Suprapubic skin (tissue), 4 donors: ENCODE measurements at places on chromosomes 5 and 9. TPM values are rescaled to one million over a fixed set of nuclear protein-coding genes. Genes with fewer than 3 reads are reported as not detected.
A peak's percentile ranks its signal among the peaks of the same experiment; 100 is the strongest.

The BRINP1 gene
- not detected for total RNA-seq

The ENTPD8 gene
- total RNA-seq: not detected

The UHRF2 gene
- total RNA-seq: 102 TPM

- no peak for DNase-seq
These were observed 45.1 kb downstream of the PCSK5 start for GRCh38 chr9:75935591-75935990.

- DNase-seq: no peak
These were observed 5.2 kb downstream of the RFX3 start for GRCh38 chr9:3520564-3520963.

- no peak for DNase-seq
These were observed 20.0 kb upstream of the MLANA start for GRCh38 chr9:5870691-5871090.

DNA sequence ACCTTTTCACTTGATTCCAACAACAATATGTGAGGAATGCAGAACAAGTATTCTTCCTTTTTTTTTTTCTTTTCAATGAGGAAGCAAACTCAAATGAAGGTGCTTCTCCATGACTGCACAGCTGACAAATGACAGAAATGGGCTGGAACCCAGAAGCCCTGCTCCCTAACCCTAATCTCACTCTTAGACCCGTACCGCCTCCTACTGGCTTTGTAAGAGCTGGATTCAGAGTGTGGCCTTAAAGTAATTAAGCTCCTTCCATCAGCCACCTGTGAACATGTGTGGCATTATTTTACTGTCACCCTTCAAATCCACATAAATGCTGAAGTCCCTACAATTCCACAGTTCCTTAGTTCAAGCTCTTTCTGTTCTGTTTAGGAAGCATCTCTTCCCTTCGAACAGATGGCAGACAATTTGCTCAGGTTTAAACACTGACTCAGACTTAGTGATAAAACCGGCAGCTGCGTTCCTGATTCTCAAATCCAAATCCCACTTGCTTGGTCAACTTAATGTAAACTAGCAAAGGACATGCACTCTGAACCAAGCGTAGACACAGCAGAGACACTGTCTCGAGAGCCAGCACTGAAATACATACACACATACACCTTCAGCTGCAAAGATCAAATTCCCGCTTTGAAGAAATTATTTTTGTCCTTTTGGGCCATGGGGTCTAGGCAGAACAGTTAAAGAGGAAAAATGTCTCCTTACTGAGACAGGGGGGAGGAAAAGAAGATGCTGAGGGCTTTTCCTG, 316.7 kb upstream of the TLE4 start:
- DNase-seq: no peak

DNA sequence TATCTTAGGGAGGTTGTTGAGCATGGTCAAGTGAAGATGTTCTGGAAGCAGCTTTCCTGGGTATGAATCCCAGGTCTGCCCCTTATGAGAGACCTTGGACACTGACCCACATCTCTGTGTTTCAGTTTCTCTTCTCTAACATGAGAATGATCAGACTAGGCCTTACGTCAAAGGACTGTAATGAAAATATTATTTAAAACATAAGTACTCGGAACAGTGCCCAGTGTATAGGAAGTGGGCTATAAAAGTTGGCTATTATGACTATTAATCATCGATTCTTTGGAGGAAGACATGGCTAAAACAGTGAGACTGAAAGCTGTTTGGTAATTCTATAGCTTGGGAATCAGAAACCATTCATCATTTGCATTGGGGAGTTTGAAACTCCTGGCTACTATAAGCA, 65.3 kb upstream of the MYO10 start:
- DNase-seq: no peak

DNA sequence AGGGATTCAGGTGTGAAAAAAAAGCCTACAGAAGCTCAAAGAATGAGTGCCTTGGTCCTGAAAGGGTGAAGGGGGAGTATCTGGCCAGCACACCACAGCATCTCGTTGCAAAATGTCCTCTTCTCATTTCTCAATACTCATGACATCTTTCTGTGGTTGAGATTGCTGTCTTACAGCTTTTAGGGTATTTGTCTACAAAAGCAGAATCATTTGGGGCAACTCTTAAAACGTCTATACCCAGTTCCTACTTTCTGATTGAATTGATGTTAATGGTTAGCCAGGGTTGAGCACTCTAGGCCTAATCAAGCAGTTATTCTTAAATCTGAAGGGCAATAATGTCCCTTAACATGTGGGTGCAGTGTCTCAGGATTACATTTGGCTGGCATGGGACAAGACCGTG, 21.2 kb upstream of the PCSK5 start:
- DNase-seq: no peak

GRCh38 chr5:68534956-68535520, 319.5 kb downstream of the PIK3R1 start:
- no peak for DNase-seq

DNA sequence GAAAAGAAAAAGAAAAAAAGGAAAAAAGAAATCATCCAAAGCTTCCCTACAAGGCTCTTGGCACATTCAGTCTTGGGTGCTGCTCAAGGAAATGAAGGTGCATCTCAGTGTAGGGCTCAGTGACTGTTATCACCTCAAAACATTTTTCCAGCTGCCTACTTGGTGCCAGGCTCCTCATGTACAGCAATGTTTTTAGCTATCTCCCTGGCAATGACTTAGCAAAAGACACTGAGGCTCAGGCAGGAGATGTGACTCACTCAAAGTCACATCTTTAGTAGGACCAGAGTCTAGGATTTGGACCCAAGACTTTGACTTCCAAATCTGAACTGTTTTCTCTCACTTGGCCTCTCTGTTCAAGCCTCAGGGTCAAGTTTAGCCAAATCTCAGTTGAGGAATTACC, 264.2 kb downstream of the CRB2 start:
- no peak for DNase-seq

DNA sequence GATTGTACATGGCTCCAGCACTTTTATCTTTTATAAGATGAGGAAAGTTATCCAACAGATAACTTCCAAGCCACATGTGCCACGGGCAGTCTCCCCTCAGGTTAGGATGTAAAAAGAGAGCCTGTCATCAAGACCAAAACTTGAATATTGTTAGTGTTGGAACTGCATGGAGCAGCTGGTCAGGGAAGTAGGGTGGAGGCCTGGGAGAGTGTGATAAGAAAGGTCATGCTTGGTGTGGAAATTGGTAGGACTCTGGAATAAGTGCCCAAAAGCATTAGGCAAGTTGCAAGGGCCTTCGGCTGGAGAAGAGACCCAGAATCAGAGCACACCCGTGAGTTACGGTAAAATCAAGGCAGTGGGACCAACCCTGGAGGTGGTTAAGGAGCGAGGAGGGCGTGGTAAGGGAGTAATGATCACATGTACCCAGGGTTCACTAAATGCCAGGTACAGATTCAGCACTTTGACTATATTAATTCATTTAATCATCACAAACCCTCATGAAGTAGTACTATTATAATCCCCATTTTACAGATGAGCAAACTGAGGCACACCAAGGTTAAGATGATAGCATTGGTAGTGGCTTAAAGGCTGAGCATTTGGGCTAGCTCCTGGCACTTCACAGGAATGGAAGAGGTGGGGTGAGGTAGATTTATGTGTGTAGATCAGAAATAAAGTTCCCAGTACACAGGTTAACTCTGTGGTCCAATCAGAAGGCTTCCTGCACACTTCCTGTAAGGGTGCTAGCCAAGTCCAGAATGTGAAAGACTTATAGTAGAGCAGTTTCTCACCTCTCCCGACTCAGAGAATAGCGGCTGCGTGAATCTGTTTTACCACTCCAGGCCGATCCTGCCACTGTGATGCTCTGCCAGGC, 96.5 kb upstream of the ZNF608 start:
- DNase-seq: no peak

- DNase-seq: peak; percentile 48
These were observed 15.0 kb downstream of the FGD3 start for GRCh38 chr9:92962303-92962649.
